HS-5 (cell line): ENCODE measurements at places on chromosomes 12 and 14.

GRCh38 chr14:89258728-89259273 lies 158.2 kb downstream of the FOXN3 start:
- DNase-seq: no peak

- DNase-seq: no peak
Measured at GRCh38 chr14:99127651-99128167, 144.3 kb downstream of the BCL11B start.

- no peak for DNase-seq
Measured at GRCh38 chr12:15318841-15319240, 3.5 kb upstream of the PTPRO start.

DNA sequence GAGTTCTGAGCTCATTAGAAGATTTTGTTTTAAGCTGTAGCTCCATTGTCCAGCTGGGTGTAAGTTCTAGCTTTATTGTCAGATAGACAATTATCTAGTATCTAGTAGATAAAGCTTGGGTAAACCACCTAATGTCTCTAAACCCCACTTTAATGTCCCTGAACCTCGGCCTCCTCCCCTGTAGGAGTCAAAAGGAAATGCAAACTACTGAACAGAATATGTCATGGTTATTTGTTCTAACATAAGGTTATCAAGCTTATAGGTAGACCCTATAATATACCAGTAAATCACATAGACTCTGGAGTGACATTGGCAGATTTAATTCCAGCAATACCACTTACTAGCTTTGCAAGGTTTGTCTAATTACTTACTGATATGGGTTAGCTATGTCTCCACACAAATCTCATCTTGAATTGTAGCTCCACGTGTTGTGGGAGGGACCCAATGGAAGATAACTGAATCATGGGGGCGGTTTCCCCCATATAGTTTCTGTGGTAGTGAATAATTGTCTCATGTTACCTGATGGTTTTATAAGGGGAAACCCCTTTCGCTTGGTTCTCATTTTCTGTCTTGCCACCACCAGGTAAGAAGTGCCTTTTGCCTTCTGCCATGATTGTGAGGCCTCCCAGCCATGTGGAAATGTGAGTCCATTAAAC lies 29.4 kb downstream of the BCAT1 start:
- DNase-seq: no peak

GRCh38 chr12:106631150-106631549 lies 48.3 kb downstream of the RFX4 start:
- no peak for DNase-seq

- no peak for DNase-seq
Measured at GRCh38 chr14:75794615-75795038, 133.6 kb downstream of the TTLL5 start.

DNA sequence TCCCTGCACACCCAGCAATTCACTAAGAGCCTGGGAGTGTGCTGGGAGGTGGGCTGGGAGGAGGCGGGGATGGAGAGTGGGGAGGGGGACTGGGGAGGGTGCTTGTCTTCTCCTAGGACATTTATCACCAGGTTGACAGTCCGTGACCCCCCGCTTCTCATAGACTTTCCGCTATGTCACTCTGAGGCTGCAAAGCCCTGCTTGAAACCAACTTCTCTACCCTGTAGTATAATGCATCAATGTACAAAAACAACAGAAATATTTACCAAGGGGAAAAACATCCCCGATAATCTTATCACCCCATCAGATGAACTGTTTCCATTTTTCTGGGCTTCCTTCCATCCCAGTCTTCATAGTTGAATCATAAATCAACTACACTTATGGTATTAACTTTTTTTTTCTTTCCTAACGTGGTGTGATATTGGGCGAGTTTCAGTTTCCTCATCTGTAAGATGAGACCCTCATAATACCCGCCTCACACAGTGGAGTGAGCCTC lies 28.6 kb upstream of the BATF start:
- DNase-seq: no peak

- peak; percentile 6 for DNase-seq
Measured at GRCh38 chr12:107983756-107984472, 145.2 kb upstream of the WSCD2 start.

DNA sequence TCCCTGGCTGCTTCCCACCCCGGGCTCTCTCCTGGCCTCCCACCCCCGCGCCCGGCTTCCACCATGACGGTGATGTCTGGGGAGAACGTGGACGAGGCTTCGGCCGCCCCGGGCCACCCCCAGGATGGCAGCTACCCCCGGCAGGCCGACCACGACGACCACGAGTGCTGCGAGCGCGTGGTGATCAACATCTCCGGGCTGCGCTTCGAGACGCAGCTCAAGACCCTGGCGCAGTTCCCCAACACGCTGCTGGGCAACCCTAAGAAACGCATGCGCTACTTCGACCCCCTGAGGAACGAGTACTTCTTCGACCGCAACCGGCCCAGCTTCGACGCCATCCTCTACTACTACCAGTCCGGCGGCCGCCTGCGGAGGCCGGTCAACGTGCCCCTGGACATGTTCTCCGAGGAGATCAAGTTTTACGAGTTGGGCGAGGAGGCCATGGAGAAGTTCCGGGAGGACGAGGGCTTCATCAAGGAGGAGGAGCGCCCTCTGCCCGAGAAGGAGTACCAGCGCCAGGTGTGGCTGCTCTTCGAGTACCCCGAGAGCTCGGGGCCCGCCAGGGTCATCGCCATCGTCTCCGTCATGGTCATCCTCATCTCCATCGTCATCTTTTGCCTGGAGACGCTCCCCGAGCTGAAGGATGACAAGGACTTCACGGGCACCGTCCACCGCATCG lies 1.8 kb downstream of the KCNA1 start:
- DNase-seq: no peak

DNA sequence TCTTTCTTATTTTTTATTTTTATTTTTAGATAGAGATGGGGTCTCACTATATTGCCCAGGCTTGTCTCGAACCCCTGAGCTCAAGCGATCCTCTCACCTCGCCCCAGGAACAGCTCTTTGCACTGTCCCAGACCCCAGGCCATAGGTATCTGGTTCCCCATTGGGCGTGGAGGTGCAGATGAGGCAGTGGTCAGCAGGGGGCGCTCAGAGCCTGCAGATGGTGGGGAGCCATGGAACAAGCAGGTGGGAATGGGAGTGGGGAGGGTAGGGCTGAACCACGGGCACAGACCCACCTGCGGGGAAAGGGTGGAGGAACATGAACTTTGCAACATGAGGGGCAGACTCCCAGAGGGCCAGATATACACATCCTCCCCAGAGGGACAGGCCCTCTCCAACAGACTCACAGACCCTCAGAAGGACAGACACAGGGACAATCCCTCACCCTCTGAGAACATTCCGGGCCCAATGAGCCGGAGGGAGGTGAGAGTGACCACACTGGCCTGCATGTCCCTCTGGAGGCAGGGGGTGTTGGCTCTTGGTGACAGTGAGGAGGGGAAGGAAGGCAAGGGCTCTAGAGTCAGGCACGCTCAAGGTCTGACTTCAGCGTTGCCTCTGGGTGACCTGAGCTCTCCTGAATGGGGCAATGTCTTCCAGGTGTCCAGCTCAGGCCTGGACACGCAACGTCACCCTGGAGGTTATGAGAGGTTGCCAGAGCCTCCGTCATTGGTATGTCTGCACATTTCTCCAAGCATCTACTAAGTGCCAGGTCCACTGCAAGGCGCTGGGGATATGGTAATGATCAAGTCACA lies 34.9 kb downstream of the KRT80 start:
- no peak for DNase-seq

DNA sequence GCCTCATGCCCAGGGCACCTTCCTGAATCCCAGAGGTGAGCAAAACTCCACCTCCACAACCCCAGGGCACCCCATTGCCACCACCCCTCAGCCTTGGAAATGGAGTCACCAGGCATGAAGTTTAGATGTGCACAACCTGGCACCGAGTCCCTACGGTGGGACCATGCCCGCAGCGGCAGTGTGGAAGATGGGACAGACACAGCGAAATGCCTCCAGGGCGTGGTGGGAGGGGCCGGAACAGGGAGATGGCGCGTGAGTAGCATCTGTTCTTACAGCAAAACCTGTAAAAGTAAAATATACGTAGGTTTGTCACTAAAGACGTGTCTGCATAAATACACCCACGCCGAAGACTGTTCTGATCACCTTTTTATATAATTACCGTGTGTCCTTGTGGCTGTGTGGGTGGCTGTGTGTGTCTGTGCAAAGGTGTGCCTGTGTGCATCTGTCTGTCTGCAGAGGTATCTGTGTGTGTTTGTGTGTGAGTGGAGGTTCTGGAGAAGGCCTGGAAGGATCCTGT lies 17.4 kb upstream of the DEGS2 start:
- DNase-seq: no peak

GRCh38 chr14:81314443-81315175 lies 85.5 kb downstream of the STON2 start:
- DNase-seq: no peak

DNA sequence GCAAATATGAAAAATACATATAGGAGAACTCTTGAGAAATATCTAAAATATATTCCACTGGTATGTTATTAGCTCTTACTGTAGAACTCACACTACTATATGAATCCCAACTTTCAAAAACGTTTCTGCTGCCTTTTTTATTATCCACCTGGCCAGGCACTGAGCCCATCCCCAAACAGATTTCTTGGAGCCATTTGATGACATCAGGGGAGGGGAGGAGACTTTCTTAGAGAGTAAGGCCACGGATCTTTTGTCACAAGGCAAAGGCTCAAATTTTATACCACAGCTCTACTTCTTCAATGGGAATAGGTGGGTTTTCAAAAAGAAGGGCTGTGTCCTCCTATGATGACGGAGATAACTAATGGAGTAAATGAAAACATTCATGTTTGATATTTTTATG lies 83.0 kb downstream of the SLC25A21 start:
- no peak for DNase-seq

DNA sequence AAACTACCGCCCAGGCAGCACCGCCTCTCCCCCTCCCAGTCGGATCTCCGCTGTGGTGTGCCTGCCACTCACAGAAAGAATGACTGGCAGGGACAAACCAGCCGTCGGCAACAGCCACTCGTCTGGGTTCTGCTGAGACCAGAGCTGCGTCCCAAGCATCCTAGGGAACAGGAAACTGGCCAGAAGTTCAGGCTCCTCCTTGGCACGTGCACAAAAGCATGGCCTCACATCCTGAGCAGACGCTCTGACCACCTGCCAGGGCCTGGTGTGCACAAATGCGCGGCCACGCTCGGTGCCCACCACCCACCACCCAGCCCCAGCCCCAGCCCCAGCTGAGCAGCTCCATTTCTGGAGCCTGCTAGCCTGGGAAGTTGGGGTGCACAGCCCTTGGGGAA lies 214.8 kb downstream of the DPF3 start:
- no peak for DNase-seq

- no peak for DNase-seq
Measured at GRCh38 chr12:106079148-106079738, 59.5 kb downstream of the NUAK1 start.

DNA sequence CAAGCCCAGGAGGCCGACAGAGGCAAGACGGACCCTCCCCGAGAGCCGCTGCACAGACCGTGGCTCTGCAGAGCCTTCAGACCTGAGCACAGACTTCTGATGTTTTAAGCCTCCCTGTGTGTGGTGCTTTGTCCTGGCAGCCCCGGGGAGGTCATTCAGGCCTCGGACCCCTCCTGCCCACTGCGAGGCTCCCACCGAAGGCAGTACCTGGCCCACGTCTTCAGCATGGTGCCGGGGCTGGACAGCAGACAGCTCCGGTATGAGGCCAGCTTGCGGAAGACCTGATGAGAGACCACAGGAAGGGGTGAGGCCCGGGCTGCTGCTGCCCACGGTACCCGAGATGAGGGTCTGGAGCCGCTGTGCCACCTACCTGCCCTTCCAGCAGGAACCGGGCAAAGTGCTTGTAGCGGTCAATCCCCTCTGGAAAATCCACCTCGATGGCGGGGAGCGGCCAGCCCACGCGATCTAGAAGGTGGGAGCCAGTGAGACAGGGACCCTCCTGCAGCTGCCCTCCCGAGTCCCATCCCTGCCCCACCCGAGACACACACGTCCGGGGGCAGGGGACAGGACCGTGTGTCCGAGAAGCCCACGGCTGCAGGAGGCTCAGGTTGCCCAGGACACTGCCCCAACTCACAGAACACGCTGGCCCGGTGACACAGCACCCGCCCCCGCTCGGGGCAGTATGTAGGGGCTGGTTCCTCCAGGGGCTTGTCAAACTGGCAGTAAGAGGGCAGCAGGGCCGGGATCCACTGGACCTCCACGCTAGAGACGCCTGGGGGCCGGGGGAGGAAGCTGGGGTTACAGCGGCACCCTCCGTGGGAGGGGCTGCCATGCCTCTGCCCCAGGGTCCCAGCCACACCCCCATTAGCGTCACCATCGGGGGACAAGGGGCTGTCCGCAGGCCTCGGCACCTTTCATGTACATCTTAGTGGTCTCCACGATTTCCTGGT lies 35.6 kb upstream of the UBC start:
- no peak for DNase-seq

DNA sequence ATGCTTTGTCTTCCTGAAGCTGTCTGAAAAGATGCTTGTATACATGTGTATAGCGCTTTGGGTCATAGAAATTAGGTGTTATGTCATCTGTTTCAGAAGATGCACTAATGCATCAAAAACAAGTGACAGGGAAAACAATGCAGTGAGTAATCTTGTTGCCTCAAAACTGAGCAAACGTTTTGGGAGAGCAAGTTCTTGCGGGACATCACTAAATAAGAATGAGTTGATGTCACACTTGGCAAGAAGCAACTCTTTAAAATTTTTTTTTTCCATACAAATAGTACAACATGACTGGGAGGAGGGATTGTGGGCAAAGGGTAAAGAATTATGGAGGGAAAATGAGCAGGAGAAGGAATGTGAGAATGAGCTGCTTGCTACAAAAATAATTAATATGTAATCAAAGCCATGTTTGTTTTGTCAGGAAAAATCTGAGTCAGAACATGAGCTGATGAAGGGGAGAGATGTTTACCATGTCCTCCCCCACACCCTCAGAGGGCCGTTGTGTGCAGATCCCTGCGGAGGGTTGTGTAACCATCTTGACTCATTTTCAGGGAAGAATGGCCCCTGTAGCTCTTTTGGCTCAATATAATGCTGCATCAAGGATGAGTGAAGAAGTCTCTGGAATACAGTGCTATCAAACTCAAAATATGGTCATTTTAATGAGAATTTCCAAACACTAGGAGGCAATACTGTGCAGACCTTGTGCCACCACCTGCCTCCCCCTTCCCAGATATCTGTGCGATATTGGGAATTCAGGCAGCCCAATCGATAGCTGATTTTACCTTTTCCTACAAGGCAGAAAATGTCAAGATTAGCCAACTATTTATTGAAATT lies 41.4 kb downstream of the BORCS5 start:
- DNase-seq: peak; percentile 90

DNA sequence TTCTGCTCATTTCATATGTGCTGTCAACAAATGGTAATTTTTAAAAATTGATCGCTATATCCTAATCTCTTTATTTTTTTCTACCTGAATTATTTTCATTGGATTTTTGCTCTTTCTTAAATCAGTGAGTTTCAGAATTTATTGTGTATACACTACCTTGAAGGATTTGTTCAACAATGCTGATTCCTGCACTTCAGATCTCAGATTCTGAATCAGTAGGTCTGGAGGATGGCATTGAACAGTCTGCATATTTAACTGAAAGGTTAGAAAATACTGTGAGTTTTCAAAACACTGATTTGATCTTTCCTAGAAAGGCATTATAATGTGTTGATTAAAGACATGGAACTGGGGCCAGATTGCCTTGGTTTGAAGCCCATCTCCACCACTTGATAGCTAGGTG lies 1.6 kb downstream of the G2E3 start:
- DNase-seq: no peak

- no peak for DNase-seq
Measured at GRCh38 chr14:54256156-54256555, 140.7 kb upstream of the CDKN3 start.

- no peak for DNase-seq
Measured at GRCh38 chr12:96396209-96396608, 4.0 kb downstream of the CDK17 start.

GRCh38 chr12:53159195-53159839 lies 21.2 kb upstream of the ZNF740 start:
- DNase-seq: no peak

GRCh38 chr14:30225176-30225575 lies 297.5 kb upstream of the PRKD1 start:
- DNase-seq: no peak
